ENCODE measurements at places on chromosomes 12 and 14.

DNA sequence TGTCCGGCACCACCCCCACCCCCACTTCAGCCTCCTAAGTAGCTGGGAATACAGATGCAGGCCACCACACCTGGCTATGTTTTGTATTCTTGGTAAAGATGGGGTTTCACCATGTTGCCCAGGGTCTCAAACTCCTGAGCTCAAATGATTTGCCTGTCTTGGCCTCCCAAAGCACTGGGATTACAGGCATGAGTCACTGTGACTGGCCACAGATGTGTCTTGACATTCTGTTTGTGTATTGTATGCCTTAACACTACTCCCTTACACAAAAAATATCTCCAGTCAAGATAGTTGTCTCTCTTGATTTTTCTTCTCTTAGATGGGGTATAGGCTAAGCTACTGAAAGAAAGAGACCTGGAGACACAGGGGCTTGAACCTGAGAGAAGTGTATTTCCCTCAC lies 17.6 kb downstream of the CLEC14A start:
- no peak for DNase-seq

GRCh38 chr14:104084251-104085002 lies 1.1 kb upstream of the ASPG start:
- no peak for DNase-seq

GRCh38 chr12:65607401-65607841 lies 216.9 kb upstream of the HMGA2 start:
- DNase-seq, result no peak

GRCh38 chr14:70857496-70857890 lies 48.2 kb upstream of the MAP3K9 start:
- DNase-seq, result no peak

- DNase-seq, result no peak
These were observed 341.6 kb upstream of the SFSWAP start for GRCh38 chr12:131369094-131369845.

Data from right cardiac atrium (tissue), 5 donors.